ENCODE measurements at places on chromosomes 4 and X.

- no peak for DNase-seq
Observed at GRCh38 chr4:2333356-2333841, 71.5 kb upstream of the MXD4 start.

- no peak for DNase-seq
Observed at GRCh38 chrX:150958177-150958576, 25.0 kb upstream of the HMGB3 start.

DNA sequence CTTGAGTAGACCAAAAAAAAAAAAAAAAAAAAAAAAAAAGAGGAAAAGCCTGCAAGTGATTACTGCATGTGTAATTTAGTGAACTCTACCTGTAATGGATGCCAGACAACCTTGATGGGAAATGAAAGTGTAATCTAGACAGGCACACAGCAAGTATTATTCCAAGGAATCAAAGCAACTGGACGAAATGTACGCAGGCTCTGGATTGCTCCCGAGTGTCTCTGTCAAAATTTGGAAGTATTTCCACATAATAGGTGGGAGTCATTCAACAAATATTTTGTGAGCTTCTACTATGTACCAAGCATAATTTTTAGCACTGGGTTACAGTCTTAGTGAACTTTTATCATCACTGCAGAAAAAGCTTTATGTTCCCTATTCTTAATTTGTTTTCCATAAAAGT is 64.2 kb downstream of the LIMCH1 start:
- no peak for DNase-seq

GRCh38 chrX:53239474-53239873 is 14.5 kb upstream of the KDM5C start:
- DNase-seq, result no peak

- DNase-seq, result no peak
Observed at GRCh38 chr4:30870513-30870912, 150.3 kb downstream of the PCDH7 start.

GRCh38 chr4:39627413-39627812 is 11.3 kb downstream of the SMIM14 start:
- DNase-seq, result no peak

DNA sequence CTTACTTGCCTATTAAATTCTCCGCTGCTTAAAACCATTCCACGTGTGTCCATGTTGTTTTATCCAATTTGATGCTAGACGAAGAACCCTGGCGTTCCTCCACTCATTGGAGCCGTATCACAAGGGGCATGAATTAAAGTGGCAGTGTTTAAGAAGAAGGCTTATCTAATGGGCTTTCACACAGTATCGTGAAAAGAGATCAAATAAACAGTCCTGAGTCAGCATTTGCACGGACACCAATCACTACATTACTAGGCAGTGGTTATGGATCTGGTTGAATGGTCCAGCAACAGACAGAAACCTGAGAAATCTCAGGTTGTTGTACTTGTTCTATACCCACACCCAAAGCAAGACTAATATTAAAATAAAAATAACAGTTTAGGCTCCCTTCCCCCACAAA is 671.6 kb downstream of the FAT4 start:
- no peak for DNase-seq

GRCh38 chrX:2526390-2526789 is 25.6 kb upstream of the DHRSX start:
- DNase-seq, result no peak

GRCh38 chr4:73725985-73726384 is 14.4 kb upstream of the CXCL8 start:
- DNase-seq, result peak; percentile 72

GRCh38 chr4:72218953-72219352 is 187.2 kb downstream of the NPFFR2 start:
- DNase-seq, result no peak

- no peak for DNase-seq
Observed at GRCh38 chr4:168440442-168441264, 39.6 kb downstream of the DDX60L start.

DNA sequence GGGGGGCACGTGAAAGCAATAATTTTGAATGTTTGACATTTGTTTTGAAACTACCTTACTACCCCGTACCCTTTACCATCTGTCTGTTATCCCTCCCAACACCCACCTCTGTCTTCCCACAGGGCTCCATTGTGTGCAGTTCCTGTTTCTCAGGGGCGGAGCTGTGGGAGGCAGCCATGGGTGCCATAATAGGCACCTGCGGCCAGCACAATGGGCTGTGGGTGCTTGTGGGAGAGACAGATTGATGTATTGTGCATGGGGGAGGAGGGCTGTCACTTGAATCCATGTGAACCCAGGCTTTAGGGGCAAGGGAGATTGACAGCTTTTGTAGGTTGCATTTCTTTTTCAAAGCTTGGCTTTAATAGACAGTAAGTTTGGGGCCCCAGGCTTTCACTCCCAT is 122.6 kb upstream of the CXorf66 start:
- DNase-seq, result no peak

DNA sequence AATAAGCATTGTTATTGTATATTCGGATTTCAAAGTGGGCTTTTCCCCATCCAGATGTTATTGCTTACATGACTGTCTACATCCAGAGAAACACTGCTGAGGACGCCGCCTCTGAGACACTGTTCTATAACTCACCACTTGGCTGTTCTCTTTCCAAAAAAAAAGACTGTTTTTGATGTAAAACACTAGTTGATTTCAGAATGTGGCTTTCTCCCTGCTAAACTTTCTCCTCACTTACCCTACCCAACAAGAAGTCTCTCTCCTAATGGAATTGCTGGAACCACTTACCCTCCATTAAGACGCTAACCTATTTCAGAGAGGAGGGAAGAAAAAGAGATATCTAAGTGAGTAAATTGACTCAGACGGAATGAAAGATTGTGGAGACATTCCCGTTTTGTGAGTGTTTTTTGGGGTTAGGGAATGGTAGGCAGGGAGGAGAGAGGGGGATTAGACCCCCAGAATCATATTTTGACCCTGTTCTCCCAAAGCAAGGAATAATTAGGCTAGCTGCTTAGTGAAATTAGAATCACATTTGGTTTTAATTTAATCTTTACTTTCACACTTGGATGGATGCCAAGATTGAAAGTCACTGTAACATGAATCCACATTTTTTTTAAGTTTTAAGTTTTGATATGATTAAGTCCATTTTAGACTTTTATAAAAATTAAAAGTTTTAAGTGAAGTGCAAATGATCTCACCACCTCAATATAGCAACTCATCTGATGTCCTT is 174.9 kb downstream of the CHIC2 start:
- DNase-seq, result no peak

DNA sequence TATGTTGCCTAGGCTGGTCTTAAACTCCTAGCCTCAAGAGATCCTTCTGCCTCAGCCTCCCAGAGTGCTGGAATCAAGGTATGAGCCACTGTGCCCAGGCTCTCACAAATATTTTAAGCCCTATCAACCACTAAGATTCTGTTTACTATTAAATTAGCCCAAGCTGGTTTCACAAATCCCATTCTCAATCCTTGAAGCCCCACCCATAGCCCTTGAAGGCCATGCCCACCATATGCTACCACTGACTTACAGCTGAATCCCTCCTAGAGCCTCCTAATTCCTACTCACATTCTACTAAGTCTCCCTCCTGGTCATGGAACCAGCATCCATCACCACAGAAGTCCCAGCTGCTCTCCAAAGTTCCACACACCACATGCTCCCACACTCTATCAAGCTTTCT is 9.7 kb downstream of the GRIPAP1 start:
- no peak for DNase-seq

DNA sequence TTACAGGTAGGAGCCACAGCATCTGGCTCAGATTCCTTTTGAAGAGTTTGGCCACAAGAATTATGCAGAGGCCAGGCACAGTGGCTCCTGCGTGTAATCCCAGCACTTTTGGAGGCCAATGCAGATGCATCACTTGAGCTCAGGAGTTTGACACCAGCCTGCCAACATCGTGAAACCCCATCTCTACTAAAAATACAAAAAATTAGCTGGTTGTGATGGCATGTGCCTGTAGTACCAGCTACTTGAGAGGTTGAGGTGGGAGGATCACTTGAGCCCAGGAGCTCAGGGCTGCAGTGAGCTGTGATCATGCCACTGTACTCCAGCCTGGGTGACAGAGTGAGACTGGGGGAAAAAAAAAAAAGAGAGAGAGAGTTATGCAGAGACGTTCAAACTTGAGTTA is 53.0 kb downstream of the MID1IP1 start:
- DNase-seq, result no peak

DNA sequence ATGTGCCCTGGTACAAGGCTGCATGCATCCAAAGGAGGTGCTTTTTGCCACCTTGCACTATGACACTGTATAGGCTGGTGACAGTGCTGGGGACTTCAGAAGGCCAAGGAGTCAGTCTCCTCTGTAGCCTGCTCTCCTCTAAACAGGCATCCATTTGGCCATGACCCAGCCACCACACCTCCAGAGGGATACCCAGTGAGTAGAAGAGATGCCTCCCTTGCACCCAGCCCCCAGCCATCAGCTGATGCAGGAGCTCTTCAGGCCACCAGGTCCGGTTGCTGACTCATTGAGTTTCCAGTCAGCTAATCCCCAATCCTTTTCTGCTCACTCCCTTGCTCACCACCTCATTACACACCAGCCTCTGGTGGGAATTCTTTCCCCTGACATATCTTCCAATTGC is 99.8 kb downstream of the PJA1 start:
- no peak for DNase-seq

- DNase-seq, result no peak
Observed at GRCh38 chr4:48329193-48329592, 12.1 kb upstream of the SLAIN2 start.

- no peak for DNase-seq
Observed at GRCh38 chrX:3713225-3713936, at the start of gene PRKX. Gene PRKX, minus strand, starts transcription at chrX:3713649. Its CDS starts 396 bp downstream, at chrX:3713253.

GRCh38 chr4:14528918-14529317 is 473.4 kb upstream of the CPEB2 start:
- DNase-seq, result no peak

DNA sequence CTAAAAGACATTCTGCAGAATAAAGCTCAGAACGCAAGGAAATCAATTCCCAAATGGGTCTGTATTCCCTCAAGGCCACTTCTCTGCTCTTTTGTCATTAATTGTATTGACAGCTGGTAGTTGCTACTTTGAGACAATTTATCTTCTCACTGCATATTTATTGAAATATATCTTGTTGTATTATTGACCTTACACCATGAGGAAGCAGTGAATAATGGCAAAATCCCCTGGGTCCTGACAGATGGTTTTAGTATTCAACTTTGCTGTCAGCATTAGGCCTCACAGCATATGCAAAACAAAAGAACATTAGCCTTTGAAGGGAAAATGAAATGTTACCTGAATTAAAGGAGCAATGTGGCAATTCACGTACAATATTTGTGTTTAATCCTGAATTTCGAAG is 406.1 kb upstream of the TRAM1L1 start:
- no peak for DNase-seq

DNA sequence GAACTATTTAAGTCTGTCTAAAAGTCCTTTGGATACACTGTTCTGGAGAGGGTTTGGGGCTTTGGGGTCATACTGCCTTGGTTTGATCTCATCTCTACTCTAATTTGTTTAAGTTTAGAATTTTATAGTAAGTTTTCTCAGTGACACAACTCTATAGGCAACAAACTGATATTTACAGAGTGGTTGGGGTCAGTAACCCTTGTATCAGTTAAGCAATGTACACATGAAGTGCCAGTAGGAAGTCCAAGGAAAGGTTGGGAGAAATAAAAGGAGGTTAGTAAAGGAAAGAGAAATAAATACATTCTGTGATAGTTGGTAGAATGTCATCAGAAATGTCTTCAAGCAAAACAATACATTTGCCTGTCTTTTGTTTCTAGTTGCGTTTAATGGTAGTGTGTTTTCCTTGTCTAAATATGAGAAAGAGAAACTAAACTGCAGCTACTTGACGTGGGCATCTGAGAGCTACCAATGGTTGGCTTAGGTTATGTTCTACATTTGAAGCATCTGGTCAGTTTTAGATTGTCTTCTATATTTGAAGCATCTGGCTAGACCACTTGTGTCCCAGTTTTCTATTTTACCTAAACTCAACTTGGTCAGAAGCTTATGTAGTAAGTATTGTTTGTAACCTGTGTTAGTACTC is 6.9 kb downstream of the ATP7A start:
- no peak for DNase-seq

GRCh38 chr4:127586922-127587571 is 45.7 kb upstream of the INTU start:
- DNase-seq, result peak; percentile 6

- no peak for DNase-seq
Observed at GRCh38 chr4:3745886-3746656, 20.1 kb upstream of the ADRA2C start.

GRCh38 chrX:42628471-42628870 is 149.5 kb downstream of the PPP1R2C start:
- DNase-seq, result no peak

DNA sequence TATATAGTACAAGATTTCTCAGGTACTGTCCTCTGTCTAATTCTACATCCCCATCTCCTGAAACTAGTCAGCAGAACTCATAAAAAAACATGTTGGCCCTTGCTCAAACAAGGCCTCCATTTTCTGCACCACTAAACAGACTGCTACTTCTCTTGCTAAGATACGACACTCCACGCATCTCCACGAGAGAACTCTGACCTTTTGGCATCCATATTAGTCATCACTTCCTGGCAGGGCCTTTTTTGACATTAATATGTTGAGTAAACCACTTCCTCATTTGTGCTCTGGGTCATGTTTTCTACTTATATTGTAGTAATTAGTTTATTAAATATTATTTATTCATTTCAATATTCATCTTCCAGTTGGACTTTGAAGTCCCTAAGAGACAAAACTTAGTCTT is 65.6 kb downstream of the DCAF8L1 start:
- peak; percentile 4 for DNase-seq

DNA sequence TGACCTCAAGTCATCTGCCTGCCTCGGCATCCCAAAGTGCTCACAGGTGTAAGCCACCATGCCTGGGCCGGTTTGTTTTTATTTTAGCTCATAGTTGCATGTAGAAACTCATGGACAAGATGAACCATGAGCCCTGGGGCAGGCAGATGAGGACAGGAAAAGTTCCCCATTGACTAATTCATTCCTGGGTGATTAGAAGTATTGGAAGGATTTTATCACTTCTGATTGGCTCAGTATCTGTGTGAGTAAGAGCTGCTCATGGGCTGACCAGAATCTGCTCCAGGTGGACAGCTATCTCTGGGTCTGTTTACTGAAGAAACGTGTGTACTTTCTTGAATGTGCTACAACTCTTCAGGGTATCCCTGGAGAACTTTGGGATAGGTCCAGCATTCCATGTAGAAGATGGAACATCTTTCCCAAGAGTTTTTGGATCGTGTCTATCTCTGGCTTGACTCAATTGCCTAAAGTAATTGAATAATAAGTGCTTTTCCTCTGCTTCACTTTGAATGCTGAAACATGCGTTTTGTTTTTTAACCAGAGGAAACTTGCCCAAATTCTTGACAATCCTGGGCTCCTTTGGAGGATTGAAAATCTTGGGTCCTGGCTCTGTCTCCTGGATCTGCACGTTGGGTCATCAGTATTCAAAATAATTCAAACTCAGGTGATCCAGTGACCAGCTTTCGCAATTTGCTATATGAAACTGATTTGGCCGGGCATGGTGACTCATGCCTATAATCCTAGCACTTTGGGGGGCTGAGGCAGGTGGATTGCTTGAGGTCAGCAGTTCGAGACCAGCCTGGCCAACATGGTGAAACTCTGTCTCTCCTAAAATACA is 88.6 kb upstream of the DHRSX start:
- DNase-seq, result no peak

GRCh38 chrX:102154900-102155805 is 624 bp downstream of the BEX5 start:
- no peak for DNase-seq

- no peak for DNase-seq
Observed at GRCh38 chr4:13570916-13571315, 26.6 kb upstream of the NKX3-2 start.

All from GM04504 (cell line).